ENCODE measurements at places on chromosomes 16 and 17.

- no peak for DNase-seq
These were observed 17.7 kb upstream of the CBFB start for GRCh38 chr16:67011274-67011673.

- no peak for DNase-seq
These were observed 2.4 kb downstream of the FBRS start for GRCh38 chr16:30660424-30661261.

DNA sequence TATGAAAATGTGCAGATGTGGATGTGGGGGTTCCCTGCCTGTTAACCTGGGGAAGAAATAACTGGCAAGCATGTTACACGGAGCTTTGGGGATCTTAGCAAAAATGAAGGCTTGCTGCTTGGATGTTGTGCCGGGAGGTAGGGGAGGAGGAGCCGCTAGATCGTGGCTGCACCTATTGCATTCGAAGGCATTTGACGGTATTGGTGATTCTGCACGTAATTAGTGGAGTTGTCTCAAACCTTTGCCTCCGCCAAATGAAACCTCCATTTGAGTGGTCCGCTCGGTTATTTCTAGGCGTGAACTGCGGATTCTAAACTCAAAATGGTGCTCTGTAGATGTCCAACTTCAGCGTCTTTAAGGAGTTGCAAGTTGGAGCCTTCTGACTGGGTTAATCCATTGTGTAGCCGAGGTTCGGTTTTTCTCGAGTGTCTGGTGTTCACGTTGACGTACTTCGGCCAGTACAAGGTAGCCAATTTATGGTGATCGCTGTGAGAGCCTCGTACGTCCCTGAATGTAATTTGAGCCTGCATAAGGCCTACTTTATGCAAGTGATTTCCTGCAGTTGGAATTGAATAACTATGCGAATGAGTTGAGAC, 1.5 kb downstream of the TNRC6C start:
- no peak for DNase-seq

- DNase-seq, result no peak
These were observed 104.7 kb upstream of the TMEM132E start for GRCh38 chr17:34474706-34475105.

DNA sequence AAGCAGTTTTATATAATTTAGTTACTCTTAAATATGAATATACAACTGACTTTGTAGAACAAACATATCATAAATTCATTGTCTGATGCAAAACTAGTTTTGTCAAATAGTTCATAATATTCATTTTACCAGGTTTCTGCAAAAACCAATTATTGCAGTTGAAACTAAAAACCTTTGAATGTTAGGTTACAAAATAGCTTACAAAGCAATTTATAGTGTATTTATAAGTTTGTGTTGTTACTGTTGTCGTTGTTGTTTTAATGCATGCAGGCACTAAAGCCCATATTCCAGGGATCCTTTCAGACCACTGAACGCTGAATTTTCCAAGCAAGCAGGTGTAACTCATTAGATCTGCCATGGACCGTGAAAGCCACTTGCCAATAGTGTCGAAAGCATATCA, 427.6 kb downstream of the ZFHX3 start:
- no peak for DNase-seq

- peak; percentile 55 for DNase-seq
These were observed at the start of gene MVP for GRCh38 chr16:29820271-29820701. Gene MVP, plus strand, starts transcription at chr16:29820462. Its CDS starts 10,088 bp downstream, at chr16:29830550.

- no peak for DNase-seq
These were observed 6.8 kb downstream of the FBXO47 start for GRCh38 chr17:38960402-38960801.

All from fibroblast of the conjunctiva (primary cell).